ENCODE measurements at places on chromosomes 11 and 22.
A peak's percentile ranks its signal among the peaks of the same experiment; 100 is the strongest.

DNA sequence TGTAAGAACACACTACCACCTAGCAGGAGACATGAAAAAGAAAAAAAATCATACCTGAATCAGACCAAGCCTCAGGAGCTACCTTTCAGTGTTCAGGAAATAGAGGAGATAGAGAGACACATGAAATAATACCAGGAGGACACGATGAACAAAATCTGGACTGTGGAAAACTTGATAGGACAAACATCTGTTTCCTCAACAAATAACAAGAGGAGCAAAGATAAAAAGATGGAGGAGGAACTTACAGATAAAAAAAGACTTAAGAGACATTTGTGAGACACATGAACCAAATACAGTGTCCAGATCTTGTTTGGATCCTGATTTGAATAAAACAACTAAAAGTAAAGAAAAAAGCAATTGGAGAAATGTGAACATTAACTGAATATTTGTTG is 12.4 kb upstream of the KCNE3 start:
- DNase-seq = no peak

DNA sequence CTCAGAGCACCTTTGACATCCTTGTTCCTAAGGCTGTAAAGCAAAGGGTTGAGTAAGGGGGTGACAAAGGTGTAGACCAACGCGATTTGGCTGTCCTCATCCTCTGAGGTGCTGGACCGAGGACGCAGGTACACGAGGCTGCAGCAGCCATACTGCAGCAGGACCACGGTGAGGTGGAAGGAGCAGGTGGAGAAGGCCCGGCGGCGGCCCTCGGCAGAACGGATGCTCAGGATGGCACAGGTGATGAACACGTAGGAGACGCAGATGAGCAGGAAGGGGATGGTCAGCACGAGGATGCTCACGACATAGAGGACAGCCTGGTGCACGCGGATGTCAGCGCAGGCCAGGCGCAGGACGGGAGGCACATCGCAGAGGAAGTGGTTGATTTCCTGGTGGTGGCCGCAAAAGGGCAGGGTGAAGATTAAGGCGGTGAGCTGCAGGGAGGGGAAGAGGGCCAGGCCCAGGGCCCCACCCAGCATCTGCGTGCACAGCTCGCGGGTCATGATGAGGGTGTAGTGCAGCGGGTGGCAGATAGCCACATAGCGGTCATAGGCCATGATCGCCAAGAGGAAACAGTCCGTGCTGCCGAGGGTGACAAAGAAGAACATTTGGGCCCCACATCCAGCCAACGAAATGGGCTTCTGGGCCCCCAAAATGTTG is 632 bp downstream of the OR10Q1 start:
- no peak for DNase-seq

DNA sequence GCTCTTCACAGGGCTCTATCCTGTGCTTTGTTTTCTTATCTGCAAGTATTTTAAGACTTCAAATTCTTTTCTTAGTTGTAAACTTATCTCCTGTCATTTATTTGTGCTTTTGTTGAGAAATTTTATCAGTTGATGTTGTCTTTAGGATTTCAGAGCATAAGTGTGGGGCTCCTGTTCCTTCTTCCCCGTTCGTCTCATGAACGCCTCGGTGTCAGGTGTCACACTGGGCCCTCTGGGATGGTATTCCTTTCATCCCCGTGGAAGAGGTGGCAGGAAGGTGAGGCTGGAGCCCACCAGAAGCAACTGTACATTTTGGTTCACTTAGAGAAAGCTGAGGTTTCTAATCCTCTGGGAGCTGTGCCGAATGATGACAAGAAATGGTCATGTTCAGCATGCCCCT is 17.9 kb downstream of the NADSYN1 start:
- DNase-seq = no peak

DNA sequence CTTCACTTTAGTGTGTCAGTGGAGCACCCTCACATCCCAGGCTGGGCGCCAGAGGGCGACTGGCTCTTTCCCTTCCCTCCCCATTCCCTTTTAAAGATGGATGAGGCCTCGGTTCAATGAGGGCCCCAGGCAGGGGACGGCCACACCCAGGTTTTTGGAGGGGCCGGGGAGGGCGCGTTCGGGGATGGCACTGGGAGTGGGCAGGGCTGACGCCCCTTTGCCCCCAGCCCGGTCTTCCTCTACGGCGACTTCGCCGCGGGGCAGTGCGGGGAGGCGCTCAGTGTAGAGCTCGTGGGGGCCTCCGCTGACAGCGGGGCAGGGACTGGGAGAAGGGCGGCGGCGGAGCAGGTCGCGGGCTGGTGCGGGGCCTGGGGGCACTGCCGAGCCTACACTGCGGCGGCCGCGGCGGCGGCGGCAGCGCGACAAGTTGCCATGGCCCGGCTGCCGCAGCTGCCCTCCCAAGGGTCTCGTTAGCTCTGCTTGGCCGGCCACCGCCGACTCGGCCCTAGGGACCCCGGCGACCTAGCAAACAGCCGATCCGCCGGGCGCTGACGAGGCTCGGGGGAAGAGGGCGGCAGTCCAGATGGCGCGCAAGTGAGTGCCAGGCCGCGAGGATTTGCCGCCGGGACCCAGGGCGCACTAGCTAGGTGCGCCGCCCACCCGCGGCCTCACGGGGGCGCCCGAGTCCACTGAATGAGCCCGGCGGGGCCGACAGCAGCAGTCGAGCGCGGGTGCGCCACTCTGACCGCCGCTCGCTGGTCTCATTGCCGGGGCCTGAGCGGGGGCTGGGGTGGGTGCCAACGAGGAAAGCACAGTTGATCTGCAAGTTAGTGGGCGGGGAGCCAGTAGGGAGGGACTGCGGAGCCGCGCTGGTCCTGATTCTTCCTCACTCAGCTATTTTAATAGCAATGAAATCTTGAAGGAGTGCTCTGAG is 92.7 kb downstream of the RRM1 start:
- DNase-seq = peak; percentile 81

DNA sequence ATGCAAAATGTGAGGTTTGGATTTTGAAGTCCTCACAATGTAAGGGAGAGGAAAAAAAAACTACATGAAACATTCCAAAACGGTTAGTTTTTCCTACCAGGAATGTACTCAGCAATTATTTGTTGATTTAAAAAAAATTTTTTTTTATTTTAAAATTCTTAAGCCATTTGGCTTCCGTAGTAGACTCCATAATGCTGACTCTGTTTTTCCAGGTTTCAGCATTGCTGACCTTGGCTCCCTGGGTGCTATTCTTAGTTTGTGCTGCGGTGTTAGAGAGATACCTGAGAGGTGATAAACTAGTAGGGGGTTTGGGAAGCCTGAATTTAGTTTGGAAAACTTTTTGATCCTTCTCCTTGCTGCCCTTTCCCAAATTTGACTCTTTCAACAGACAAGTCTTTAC is 10.6 kb downstream of the STT3A start:
- DNase-seq = no peak

DNA sequence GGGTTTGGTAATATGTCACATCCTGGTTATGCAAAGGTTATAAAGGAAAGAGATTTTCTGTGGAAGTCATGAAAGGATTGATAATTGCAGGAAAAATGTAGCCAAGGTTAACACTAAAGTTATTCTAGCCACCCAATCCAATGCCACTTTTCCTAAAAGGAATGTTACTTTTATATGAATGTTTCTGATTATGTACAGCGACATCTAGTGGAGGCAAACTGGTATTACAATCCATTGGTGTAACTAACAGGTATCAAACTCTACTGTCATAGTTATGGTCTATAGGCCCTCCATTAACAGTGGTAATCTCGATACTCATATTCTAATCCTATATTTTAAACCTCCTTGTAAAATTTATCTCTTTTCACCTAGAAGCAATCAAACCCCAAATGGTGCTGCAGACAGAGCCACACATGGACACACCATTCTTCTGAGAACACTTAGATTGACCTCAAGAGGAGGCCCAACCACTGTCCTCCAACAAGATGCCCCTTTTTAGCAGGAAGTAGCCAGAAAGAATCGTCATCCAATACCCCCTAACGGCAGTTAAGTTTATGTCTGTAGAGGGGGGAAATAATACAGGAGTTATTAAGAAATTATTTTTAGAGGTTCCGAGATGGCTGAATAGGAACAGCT is 74.9 kb upstream of the RAG2 start:
- DNase-seq = peak; percentile 50

- no peak for DNase-seq
These were observed 5.8 kb upstream of the RPS6KA4 start for GRCh38 chr11:64352995-64353714.

DNA sequence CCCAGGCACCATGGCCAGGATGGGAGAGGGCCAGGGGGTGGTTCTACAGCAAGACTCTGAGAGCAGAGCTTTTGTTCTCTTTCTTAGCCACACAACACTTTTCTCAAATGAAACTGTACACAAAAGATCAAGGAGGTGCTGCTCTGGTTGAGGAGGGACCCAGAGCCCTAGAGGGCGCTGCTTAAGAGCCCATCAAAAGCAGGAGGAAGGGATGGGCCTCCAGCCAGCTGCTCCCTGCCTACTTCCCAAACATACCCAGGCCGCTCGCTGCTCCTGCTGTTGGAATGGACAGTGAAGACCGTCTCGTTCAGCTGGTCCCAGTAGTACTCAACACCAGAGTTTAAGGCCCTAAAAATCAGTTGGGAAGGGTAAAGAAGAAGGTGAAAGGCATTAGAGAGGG is 18.4 kb upstream of the CHRM4 start:
- DNase-seq = no peak

DNA sequence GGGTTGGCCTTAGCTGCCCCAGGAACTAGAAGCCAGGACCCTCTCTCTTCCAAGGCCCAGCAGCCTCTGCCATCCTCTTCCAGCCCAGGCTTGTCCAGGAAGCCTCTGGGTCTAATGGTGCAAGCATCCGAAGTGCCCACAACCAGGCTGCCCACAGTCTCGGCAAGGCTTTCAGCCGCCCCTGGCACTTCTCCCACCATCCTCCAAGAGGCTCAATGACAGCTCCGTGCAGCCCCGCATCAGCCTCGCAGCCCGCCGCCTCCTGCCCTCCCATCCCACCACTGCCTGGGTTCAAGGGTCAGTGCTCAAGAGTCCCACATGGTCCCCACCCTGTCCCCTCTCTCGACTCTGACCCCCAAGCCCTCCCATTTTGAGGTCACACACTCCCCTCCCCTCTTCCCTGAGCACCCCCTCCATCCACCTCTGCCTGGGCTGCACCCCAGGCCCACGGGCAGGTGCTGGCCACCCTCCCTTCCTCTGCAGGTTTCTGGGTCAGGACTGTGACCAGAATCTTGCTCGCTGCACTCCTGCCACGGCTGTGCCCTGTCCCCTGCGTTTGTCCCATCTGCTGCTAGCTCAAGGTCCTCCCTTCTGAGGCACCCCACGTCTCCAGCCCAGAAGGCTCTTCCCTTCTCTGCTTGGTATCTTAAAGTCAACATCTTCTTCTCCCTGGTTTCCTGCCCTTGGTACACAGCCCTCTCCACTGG is 17.2 kb downstream of the IFITM10 start:
- DNase-seq = no peak

DNA sequence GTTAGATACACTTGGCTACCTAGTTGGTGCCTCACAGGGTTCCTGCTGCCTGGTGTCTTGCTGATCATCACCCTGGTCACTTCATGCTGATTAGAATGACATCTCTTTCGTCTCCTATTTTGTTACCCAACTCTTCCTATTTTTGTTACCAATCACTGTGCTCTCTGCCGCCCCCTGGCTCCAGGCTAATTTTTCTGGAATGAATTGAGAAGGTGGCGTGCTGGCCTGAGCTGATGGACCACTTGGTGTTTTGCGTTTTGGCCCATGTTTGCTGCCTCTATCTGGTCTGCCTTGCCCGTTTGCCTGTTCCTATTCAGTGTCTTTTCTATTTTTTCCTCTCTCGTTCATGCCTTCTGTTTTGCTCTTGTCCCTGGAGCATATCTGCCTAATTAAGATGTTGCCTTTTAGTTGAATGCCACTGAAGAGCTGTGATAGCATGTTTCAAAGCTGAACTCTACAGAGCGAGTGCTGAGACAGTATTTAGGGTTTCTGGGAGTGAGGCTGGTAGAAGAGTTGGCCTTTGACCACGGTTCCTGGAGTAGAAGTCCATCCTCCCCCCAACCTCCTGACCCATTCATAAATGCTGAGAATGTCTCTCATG is 5.9 kb upstream of the ATF4 start:
- peak; percentile 57 for DNase-seq

DNA sequence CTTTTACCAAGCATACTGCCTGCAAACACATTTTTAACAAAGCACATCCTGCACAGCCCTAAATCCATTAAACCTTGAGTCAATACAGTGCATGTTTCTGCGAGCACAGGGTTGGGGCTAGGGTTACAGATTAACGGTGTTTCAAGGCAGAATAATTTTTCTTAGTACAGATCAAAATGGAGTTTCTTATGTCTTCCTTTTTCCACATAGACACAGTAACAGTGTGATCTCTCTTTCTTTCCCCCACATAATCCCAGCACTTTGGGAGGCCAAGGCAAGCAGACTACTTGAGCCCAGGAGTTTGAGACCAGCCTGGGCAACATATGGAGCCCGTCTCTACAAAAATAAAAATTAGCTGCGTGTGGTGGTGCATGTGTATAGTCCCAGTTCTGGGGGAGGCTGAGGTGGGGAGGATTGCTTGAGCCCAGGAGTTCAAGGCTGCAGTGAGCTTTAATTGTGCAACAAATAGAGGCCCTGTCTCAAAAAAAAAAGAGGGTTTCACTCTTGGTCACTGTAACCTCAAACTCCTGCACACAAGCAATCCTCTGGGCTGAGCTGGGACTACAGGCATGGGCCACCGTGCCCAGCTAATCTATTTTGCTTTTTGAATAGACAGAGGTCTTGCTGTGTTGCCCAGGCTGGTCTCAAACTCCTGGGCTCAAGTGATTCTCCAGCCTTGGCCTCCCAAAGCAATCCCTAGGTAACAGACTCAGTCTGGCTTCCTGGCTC is 19.7 kb upstream of the SLC3A2 start:
- no peak for DNase-seq

- DNase-seq = no peak
These were observed 3.6 kb downstream of the MTMR3 start for GRCh38 chr22:29886596-29886995.

- peak; percentile 64 for DNase-seq
These were observed 13.8 kb upstream of the SLC39A13 start for GRCh38 chr11:47394322-47395222.

- no peak for DNase-seq
These were observed 25.1 kb upstream of the TIMP3 start for GRCh38 chr22:32776397-32776796.

DNA sequence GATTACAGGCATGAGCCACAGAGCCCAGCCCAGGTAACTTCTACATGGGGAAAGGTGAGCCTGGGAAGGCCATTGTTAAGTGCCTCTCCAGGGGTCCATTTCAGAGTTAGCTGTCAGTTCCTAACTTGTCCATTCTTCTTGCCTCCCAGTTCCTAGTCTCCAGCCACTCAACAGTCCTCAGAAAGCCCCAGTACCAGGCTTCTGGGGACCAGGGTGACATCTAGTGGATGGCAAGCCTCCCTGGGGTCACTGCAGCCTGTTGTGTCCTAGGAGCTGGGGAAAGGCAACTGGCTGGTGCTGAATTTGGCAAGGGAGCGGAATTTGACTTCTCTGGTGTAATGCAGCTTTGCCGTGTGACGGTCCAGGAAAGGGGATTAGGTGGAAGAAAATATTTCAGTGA is 2.1 kb downstream of the LGALS12 start:
- DNase-seq = no peak

DNA sequence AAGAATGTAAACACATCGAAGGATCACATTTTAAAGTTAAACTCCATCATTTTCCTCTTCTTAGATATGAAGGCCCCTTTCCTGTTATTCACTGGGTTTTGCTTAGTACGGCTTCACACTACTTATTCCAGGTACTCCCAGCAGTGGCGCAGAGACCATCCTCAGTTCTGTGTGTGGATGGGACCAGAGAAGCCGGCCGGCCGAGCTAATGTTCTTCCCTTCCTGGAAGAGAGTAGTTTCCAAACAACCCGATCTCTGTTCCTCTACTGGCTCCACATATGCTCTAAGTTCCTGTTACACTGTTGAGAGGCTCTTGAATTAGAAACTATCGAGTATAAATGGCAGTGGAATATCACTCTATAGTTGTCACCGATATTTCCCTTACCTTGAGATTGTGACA is 684 bp upstream of the NFRKB start:
- no peak for DNase-seq

- peak; percentile 19 for DNase-seq
These were observed 7.2 kb downstream of the ELFN2 start for GRCh38 chr22:37419969-37420685.
